A549 treated with RU486 at 1 μM for 4 hours (cell line): ENCODE measurements at places on chromosomes 6 and 20. TPM values are rescaled to one million over a fixed set of nuclear protein-coding genes. Genes with fewer than 3 reads are reported as not detected.

The CST7 gene
- not detected in 5 replicates for total RNA-seq

The ABHD12 gene
- 76.5 to 112 TPM (median 100 TPM) in 5 replicates for total RNA-seq

The EPPIN gene
- not detected in 5 replicates for total RNA-seq

The SNAP25 gene
- 9.3 to 20.3 TPM (median 18.1 TPM) in 5 replicates for total RNA-seq

The TMEM74B gene
- 3.1 to 5.1 TPM (median 4.0 TPM) in 5 replicates for total RNA-seq

The CAGE1 gene
- 0.10 TPM in 1 of 5 replicates, not detected in the others for total RNA-seq

The CCDC170 gene
- total RNA-seq = 0.10 to 0.15 TPM (median 0.12 TPM) in 4 of 5 replicates, not detected in the other

The CNBD2 gene
- total RNA-seq = 4.3 to 5.9 TPM (median 5.2 TPM) in 5 replicates

The SAMD3 gene
- not detected in 5 replicates for total RNA-seq

The BPIFA2 gene
- not detected in 5 replicates for total RNA-seq

The UBD gene
- 0.38 to 0.73 TPM (median 0.47 TPM) in 5 replicates for total RNA-seq

The RHAG gene
- 0.09 to 0.10 TPM in 2 of 5 replicates, not detected in the others for total RNA-seq

The GMNN gene
- 53.5 to 64.3 TPM (median 56.0 TPM) in 5 replicates for total RNA-seq
